NCI-H1930 (cell line): ENCODE measurements at places on chromosomes 11 and 22.

- DNase-seq, result no peak
Observed at GRCh38 chr11:79332017-79332416, 108.8 kb downstream of the TENM4 start.

DNA sequence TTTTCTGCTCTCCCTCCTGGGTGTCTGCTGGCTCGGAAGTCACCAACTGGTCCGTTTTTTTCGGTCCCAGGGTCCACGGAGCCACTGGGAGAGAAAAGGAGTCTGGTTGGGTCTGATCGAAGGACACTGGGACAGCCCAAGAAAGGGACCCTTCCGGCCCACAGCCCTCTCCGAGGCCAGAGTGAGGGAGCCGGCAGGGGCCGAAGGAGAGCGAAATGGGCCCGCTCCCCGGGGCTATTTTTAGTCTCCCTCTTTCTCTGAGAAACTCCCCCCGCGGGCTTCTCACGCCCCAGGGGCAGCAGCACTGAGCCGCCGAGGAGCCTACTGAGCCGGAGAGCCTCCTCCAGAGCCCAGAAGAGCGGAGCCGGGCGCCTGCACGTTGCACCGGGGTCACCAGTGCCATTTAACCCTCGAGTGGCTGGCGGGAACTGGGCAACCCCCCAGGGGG, 1.9 kb downstream of the ESAM start:
- DNase-seq, result no peak

DNA sequence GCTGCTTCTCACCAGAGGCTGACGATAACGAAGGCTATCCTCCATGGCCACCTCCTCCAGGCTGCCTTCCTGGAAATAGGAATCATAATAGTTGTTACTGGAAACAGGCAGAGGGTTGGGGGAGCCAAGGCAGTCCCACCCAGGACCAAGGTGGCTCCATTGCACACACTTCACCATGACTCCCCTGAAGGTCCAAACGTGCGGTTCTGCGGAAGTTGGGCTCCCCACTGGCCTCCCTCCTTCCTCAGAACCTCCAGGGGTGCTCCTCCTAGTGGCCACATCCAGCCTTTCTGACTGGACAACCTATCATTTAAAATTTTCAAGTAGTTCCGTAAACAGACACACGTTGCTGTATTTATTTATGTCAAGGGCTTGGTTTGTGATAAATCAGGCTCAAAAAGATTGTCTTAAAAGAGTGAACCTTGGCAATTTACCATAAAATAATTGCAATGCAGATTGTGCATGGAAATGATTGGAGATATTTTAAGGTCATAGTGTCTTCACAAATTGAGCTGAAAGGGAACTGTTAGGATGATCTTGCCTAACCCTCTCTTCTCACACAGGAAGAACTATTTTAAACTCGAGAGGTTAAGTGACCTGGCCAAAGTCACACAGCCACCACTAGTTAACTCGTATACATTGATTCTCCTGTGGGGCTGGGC, 1.4 kb upstream of the TCN2 start:
- no peak for DNase-seq

- no peak for DNase-seq
Observed at GRCh38 chr11:5227681-5228080, 810 bp upstream of the HBB start.

- no peak for DNase-seq
Observed at GRCh38 chr22:19522190-19522880, 1.9 kb downstream of the CLDN5 start.

DNA sequence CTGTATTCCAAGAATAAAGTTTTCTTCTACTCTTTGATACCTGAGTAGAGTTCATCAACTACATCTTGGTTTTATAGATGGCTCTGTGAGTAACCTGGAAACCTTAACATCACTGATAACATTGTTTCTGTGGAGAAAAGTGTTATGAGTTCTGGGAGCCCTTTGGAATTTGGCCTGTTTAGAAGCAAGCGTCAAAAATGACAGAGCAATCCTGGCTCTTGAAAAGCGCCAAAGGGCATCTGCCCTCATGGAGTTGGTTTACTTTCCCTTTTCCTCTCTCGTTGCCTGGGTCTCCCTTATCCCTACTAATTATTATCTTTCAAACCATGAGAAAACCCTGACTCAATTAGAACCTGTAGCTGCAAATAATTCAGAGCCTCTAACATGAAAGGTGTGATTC, 140.1 kb downstream of the DBX1 start:
- no peak for DNase-seq

- no peak for DNase-seq
Observed at GRCh38 chr11:132311703-132312102, 941.3 kb downstream of the NTM start.

- no peak for DNase-seq
Observed at GRCh38 chr11:19218216-19218615, 16.4 kb upstream of the CSRP3 start.

DNA sequence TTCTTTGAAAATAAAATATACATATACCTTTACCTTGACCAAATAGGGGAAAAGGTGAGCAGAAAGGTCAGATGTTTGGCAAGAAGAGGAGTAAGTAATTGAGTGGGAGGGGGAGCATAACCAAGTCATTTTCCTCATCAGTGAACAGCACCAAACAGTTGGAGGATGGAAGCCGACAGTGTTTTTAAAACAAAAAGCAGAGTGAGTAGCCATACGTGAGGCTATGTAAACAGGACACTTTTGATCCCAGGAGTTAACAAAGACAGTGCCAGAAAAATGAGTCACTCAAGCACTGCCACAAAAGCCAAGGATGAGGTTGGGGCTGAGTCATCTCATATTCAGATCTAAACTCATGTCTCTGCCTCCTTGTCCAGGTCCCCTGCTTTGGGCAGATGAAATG, 734.7 kb downstream of the KCNA4 start:
- no peak for DNase-seq

DNA sequence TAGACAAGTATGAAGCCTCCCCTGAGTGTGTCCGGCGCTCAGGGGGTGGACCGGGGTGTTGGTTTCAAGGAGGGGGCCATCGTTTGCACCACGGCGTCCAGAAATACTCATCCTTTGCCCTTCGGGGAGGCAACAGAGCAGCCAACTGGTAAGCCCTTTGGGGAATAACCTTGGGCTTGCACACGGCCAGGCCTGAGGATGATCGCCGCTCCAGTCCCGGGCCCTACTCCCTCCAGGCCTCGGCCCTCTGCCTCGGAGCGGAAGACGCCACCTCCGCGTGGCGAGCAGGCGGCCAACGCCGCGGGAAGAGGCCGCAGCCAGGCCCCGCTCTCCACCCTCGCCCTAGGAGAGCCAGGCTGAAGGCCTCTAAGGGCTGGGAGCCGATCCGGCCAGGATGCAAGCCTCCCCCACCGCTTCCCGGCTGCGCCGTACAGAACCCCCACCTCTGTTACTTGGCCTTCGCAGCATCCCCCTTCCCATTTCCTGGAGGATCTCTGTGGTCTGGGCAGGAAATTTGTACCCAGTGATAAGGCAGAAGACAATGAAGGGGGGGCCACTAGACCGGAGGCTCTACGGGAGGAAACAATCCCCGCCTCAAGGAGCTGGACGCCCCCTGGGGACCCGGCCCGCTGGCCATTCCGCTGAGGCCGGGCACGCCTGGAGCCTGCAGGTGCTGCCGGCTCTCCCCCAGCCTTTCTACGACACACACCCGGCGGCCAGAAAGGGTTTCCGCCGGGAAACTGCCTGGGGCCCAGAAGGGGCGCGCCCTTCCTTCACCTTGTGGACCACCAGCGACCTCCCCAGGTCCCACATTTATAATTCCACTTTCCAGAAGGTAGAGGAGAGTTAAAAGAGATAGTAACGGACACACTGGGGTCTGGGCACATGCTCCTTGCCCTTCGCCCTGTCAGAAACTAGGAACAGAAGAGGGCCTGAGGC, 2.6 kb downstream of the ESAM start:
- no peak for DNase-seq

DNA sequence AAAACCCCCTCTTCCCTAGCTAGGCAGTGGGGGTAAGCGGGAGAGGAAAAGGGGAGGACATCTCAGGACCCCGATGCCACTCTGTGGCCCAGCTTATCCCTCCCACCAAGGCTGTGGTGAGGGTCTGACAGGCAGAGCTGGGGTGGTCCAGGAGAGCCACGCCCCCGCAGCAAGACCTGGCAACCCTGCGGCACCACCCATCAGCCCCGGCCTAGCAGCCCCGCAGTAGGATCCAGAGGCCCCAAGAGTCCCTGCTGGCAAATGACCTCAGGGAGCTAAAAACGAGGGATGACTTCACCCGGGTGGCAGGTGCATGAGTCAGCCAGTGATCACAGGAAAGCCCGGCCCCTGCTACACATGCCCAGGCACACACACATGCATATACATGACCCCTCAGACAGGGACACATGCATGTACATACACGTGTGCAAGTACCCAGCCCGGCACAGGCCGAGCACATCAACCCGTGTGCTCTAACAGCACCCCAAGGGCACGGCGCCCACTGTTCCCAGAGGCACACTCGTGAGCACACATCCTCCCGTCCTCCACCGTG, 32.3 kb downstream of the ARVCF start:
- DNase-seq, result no peak

DNA sequence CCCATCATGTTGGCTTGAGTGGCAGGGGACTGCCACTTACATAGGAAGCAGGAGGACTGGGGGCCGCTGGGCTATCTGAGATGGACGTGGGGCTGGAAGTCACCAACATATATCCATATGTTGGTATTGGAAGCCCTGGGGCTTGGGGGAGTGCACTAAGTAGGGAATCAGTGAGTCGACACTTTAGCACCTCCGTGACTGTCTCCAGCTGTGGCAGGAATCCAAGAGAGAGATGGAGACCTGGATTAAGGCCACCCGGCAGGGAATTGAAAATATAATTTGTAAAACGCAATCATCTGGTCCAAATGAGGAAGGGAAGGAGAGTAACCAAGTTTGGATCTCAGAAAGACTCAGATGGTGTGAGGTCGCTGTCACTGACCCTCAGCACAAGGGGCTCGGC, 68.4 kb downstream of the ELFN2 start:
- DNase-seq, result no peak

GRCh38 chr11:75330291-75330690, 21.2 kb downstream of the ARRB1 start:
- DNase-seq, result no peak

DNA sequence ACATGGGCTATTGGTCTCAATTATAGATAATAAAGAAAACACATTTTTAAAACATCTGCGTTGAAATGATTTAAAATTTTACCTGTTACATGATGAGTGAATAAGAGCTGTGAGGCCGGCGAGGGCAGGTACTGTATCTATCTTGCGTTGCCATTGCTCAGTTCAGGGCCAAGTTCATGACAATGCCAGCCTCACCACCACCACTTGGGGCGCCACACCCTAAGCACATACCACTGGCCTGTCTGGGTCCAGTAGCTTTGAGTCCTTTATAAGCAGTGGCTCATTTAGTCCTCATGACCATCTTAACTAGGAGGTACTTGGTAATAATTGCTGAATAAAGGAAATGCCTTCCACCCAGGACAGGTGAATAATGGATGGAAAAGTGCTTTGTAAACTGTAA, 14.5 kb upstream of the MB start:
- DNase-seq, result no peak

DNA sequence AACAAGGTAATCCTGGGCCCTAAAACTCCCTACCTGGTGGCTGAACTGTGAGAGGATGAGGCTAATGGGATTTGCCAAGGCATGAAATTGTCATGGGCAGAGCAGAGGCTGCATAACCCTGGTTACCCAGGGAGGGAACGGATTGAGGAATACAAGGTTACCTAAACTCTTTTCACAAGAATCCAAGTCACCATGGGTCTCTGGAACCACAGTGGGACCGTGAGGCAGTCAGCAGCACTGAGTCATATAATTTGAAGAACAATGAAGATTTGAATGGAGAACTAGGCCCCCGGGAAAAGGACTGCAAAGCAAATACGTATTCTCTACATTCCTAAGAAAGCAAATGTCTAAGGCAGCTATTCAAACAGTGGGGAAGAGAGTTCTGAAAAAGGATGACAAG, 19.8 kb downstream of the CAT start:
- DNase-seq, result no peak

- no peak for DNase-seq
Observed at GRCh38 chr11:76244316-76244851, 38.1 kb upstream of the WNT11 start.

DNA sequence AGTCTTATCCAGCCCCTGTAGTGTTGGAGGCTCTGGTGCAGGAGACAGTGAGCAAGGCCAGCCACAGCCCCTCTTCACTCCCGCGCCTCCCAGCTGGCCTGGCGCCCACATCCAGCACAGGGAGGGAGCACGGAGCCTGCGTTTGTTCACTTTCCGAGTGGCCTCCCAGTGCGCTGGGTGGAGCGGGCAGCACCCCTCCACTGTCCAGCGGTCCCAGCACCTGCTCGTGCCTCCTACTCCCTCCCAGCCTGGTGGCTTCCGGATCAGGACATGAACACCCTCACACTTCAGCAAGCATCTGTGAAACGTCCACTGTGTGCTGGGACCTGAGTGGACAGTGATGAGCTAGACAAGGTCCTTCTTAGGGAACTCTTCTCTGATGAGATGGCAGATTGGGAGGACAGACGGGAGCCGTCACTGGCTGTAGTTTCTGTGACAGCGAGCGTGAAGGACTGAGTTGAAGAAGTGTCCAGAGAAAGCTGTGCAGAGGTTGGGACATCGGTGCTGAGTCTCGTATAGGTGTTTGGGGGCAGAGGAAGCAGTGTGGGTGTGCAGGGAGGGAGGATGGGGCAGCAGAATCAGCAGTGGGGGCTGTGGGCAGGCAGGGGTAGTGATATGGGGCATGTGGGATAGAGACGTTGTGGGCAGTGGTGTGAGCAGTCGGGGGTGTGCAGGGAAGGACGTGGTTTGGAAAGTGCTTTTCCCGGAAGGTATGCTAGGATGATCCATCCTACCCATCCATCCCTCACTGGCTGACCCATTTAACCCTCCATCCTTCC, 256.8 kb downstream of the TBC1D22A start:
- no peak for DNase-seq

GRCh38 chr11:66629356-66629755, 9.1 kb upstream of the RBM4 start:
- no peak for DNase-seq

GRCh38 chr11:132683602-132684001, 848.7 kb downstream of the OPCML start:
- no peak for DNase-seq

GRCh38 chr11:36417154-36417553, 92.9 kb downstream of the TRAF6 start:
- DNase-seq, result no peak

- DNase-seq, result no peak
Observed at GRCh38 chr11:57224128-57224527, 12.9 kb downstream of the APLNR start.

DNA sequence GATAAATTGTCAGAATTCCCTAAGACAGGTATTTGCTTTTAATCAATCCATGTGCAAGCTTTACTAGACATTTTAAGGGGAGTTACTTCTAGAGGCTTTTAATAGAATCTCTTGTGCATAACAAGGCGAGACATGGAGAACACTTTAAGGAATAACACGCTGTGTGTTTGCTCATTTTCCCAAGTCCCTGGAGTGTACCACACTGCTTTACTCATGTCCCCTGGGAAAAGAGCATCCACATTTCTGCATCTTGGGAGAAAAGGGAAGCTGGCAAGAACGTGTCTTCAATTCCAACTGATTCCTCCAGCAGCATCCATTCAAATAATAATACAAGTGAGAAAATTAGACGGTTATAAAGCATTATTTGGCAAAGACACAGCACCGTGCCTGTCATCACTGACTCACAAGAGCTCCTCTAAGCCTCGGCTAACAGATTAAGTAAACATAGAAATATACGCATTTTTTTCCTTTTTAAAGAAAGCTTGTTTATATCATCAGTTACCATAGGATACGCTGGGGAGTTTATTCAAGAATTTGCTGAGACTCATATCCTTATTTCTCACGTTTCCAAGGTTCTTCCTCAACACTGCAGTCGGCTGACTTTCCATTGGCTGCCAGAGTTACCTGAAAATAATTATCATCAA, 121.5 kb downstream of the CD44 start:
- DNase-seq, result no peak
